ENCODE measurements at places on chromosomes 12 and 14. TPM values are rescaled to one million over a fixed set of nuclear protein-coding genes. Genes with fewer than 3 reads are reported as not detected.

- H3K27me3 ChIP-seq, result no peaks in the 10 kb centered on the region
- peaks cover 85% of the 10 kb centered on the region for H3K36me3 ChIP-seq
- H3K4me3 ChIP-seq, result no peak overlapping the region
Measured at GRCh38 chr12:6574576-6575295, 6.6 kb upstream of the NOP2 start.

DNA sequence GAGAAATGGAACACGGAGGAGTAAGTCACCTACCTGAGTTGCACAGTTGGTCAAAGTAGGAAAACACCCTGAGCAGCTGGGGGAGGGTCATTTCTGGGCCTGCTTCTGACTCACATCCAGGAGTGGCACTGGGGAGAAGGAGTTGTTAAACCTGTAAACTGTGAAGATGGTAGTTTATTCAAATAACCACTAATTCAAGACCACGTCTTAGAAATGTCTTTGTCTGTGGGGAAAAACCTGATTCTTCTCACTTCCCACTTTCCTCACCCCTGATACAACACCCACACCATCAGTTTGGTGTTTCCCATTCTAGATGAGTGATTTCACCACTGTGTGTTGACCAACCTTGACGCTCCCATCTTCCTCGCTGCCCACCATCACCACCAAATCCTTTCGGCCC lies 207.1 kb downstream of the ANO4 start:
- no peaks in the 10 kb centered on the region for H3K36me3 ChIP-seq
- no peaks in the 10 kb centered on the region for H3K27me3 ChIP-seq
- no peaks in the 10 kb centered on the region for H3K4me1 ChIP-seq
- H3K4me3 ChIP-seq, result no peak overlapping the region
- H3K27ac ChIP-seq, result no peak overlapping the region

DNA sequence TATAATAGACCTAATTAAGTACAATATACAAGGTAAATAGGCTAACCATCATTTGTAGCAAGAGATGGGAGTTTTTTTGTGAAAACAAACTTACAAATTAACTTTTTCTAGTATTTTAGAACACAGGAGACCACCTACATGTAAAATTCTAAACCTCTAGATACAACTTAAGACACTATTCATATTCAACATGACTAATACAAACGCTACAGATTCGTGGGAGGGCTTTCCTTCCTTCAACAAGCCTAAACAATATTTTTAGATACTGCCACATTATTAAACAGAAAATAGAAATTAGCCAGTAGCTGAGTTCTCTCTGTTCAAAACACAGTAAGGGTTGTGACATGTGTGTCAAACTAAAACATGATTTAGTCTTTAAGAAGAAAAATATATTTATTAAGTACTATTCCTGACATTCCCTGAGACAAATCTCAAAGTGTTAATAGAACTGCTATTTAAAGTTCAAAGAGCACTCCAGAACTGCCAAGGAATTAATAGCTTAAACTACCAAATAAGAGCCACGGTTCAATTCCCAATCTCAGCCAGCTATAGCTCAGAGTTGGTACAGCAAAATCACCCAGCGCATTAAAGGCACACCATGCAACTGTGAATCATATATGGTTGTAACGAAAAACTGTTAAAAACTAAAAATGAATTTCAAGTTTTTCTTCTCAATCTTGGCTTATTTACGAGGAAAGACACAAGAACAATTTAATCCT lies 10.7 kb downstream of the MED13L start:
- no peaks in the 10 kb centered on the region for H3K27me3 ChIP-seq
- H3K27ac ChIP-seq, result peak overlapping the region; percentile 20
- peaks cover 35% of the 10 kb centered on the region for H3K4me1 ChIP-seq

DNA sequence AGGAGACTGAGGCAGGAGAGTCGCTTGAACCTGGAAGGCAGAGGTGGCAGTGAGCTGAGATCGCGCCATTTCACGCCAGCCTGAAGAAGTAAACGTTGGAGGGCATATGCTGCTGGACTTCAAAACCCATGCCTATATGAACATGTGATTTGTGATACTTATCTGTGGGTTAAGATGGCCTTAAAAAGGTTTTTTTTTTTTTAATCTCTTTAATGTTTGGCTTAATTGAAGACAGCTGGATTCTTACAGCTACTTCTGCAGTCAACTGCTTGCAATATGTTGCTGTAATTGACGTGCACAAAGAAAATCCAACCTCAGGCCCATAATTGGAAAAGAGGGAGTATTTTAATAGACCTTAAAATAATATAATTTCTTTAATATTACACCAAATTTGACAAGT lies 1.5 kb upstream of the B3GNT4 start:
- DNase-seq, result no peak
- no peak overlapping the region for H3K27ac ChIP-seq

DNA sequence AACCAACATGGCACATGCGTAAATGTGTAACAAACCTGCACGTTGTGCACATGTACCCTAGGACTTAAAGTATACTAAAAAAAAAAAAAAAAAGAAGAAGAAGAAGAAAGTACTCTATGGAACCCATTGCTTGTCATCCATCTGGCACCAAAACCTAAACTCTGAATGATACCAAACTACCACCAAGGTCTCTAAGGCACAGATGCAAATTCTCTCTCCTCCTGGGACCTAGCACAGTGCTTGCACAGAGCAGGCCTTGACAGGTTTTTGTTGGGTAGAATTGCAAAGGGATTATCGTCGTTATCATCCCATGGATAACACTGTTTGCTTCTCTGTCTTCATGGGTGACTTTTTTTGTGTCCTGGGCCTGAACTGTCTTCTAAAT lies 13.2 kb upstream of the LGALS3 start:
- H3K27me3 ChIP-seq, result no peaks in the 10 kb centered on the region
- H3K4me3 ChIP-seq, result no peak overlapping the region
- no peaks in the 10 kb centered on the region for H3K36me3 ChIP-seq
- DNase-seq, result no peak
- no peak overlapping the region for H3K27ac ChIP-seq

GRCh38 chr14:25520821-25521220 lies 470.9 kb upstream of the STXBP6 start:
- H3K4me1 ChIP-seq, result no peaks in the 10 kb centered on the region
- no peak overlapping the region for H3K27ac ChIP-seq
- H3K27me3 ChIP-seq, result no peaks in the 10 kb centered on the region
- H3K4me3 ChIP-seq, result no peak overlapping the region

- H3K4me3 ChIP-seq, result no peak overlapping the region
- H3K27me3 ChIP-seq, result peaks cover 32% of the 10 kb centered on the region
- no peak for DNase-seq
Measured at GRCh38 chr12:94222351-94223084, 74.1 kb downstream of the PLXNC1 start.

DNA sequence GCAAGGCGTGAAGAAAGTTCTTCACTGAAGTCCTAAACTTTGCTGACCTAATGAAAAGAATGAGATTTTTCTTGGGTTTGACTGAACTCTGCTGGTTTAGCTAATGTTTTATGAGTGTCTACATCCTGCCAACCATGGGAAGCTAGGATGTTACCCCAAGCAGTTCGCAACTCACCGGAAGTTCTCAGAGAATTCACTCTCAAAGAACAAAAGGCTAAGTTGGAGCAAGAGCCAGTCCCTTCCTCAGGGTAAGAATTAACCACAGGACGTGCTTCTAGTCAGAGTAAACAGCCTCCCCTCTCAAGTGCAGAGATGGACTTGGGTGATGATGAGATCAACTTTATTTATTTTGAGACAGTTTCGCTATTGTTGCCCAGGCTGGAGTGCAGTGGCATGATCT lies 37.3 kb downstream of the TCHP start:
- no peak for DNase-seq
- no peaks in the 10 kb centered on the region for H3K27me3 ChIP-seq
- no peak overlapping the region for H3K27ac ChIP-seq
- no peak overlapping the region for H3K4me3 ChIP-seq
- peaks cover 46% of the 10 kb centered on the region for H3K36me3 ChIP-seq

- H3K27me3 ChIP-seq, result no peaks in the 10 kb centered on the region
- no peaks in the 10 kb centered on the region for H3K36me3 ChIP-seq
- peaks cover 76% of the 10 kb centered on the region for H3K4me1 ChIP-seq
Measured at GRCh38 chr14:104582662-104583061, 3.1 kb downstream of the C14orf180 start.

- H3K36me3 ChIP-seq, result no peaks in the 10 kb centered on the region
- H3K27me3 ChIP-seq, result no peaks in the 10 kb centered on the region
- no peaks in the 10 kb centered on the region for H3K4me1 ChIP-seq
- H3K4me3 ChIP-seq, result no peak overlapping the region
- DNase-seq, result no peak
- no peak overlapping the region for H3K27ac ChIP-seq
Measured at GRCh38 chr12:11757531-11757930, 108.1 kb downstream of the ETV6 start.

- DNase-seq, result no peak
- no peaks in the 10 kb centered on the region for H3K27me3 ChIP-seq
- no peak overlapping the region for H3K4me3 ChIP-seq
- H3K27ac ChIP-seq, result no peak overlapping the region
- H3K4me1 ChIP-seq, result no peaks in the 10 kb centered on the region
- no peaks in the 10 kb centered on the region for H3K36me3 ChIP-seq
Measured at GRCh38 chr12:13811061-13811460, 170.3 kb downstream of the GRIN2B start.

Gene TMEM229B
- total RNA-seq, result not detected

Gene KLHL33
- total RNA-seq, result not detected

Gene KRT6C
- total RNA-seq, result not detected

Data from K562 (cell line).